ENCODE measurements at places on chromosomes 12 and 14. TPM values are rescaled to one million over a fixed set of nuclear protein-coding genes. Genes with fewer than 3 reads are reported as not detected.

The RTL1 gene
- not detected for total RNA-seq

The FGF23 gene
- 0.25 TPM for total RNA-seq

The CHGA gene
- total RNA-seq: 0.20 TPM

The ABHD12B gene
- not detected for total RNA-seq

The PROX2 gene
- total RNA-seq: not detected

All from left lobe of liver (tissue), 2 donors.